ENCODE measurements at places on chromosomes 11 and 22.

- DNase-seq = no peak
Observed at GRCh38 chr22:43305806-43306205, 37.4 kb downstream of the SCUBE1 start.

DNA sequence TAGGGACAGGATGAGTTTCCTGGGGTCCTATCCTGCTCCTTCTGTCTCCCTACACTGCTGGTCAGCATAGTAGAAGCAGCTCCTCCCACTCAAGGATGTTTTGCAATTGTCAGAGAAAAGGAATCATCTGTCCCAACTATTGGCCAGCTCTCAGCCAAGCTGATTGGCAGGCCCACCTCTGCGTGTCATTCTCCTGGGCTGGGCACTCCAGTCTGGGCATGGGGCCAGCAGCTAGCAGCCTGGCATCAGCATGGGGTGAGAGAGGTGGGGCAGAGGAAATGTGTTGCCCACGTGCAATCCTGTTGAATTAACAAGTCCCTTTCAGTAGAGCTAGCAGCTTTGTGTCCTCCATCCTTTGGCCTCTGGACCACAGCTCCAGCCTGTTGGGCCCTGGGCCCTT, 14.1 kb downstream of the ANKK1 start:
- peak; percentile 94 for DNase-seq

GRCh38 chr11:23423104-23423503, 562.8 kb upstream of the CCDC179 start:
- DNase-seq = peak; percentile 43

GRCh38 chr11:60766547-60766946, 9.9 kb downstream of the MS4A15 start:
- DNase-seq = no peak

- DNase-seq = no peak
Observed at GRCh38 chr11:76770642-76771445, 12.3 kb upstream of the TSKU start.

GRCh38 chr22:22721681-22722354, 77.4 kb downstream of the GGTLC2 start:
- DNase-seq = no peak

DNA sequence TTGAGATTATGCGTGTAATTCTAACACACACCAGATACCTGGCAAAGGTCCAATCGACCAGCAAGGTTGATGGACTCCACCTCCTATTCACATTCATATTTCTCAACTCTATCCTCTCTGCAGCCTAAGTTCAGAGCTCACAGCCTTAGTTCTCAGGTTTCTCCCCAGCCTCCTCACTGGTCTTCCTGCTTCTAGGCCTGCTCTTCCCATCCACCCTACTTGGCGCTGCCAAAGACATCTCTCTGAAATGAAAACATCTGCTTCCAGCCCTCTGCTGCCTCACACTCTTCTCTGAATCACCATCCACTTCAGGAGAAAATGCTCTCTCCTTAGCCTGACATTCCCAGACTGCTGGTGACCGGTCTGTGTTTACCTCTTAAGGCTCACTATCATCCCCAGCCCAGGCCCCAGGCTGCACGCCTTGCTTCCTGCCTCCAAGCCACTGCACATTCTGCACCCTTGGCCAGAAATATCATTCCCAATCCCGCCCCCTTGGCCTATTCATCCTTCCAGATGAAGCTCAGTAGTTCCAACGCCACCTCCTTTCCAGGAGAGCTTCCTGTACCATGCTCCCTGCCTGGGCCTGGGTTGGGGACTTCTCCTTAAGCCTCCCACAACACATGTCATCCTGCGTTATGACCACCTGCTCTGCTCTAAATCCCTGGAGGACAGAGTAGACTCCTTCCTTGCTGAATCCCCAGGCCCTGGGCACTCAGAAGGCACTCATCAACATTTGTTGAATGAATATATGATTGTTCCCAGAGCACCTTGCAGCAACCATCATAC, 3.5 kb downstream of the ARRB1 start:
- no peak for DNase-seq

GRCh38 chr22:50224071-50224470, 20.8 kb downstream of the TUBGCP6 start:
- DNase-seq = no peak

DNA sequence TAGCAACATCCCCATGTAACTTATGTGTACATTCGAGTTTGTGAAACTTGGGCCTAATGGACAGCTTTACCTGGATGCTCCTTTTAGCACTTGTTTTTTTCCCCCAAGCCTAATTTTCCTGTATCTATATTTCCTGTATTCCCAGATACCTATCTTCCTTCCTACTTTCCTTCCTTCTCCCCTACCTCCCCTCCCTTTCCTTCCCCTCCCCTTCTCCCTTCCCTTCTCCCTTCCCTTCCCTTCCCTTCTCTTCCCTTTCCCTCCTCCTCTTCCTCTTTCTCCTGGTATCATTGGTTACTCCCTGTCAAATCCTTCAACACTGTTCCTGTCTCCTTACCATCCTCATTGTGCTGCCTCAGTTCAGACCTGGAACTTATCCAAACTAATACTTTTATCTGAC, 111.8 kb downstream of the HIPK3 start:
- no peak for DNase-seq

DNA sequence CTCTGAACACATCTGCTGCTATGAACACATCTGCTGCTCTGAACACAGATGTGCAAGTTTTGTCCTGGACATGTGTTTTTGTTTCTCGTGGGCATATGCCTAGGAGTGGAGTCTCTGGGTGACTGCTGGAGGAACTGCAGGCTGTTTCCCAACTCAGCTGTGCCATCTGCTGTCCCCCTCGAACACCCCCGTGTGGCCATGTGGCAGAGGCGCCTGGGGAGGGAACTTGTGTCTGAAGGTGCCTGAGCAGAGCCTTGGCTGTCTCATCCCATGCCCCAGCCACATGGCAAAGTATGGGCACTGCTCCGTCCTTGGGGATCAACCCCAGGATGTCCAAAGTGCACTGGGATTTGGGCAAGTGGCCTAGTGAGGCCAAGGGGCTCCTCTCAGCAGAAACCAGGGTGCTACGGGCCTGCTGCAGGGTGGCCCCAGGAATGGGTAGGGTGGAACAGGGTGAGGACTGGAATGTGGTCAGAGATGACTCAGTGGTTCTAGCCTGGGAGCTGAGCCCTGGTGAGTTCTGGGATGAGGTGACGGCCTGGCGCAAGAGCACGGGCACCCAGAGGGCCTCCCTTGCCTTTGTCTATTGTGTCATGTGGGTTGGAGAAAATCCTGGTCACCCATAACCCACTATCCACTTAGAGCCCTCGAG, 14.7 kb downstream of the GATD1 start:
- peak; percentile 32 for DNase-seq

- DNase-seq = no peak
Observed at GRCh38 chr11:122363296-122363695, 247.3 kb upstream of the BLID start.

- no peak for DNase-seq
Observed at GRCh38 chr11:98964146-98964545, 56.6 kb upstream of the CNTN5 start.

DNA sequence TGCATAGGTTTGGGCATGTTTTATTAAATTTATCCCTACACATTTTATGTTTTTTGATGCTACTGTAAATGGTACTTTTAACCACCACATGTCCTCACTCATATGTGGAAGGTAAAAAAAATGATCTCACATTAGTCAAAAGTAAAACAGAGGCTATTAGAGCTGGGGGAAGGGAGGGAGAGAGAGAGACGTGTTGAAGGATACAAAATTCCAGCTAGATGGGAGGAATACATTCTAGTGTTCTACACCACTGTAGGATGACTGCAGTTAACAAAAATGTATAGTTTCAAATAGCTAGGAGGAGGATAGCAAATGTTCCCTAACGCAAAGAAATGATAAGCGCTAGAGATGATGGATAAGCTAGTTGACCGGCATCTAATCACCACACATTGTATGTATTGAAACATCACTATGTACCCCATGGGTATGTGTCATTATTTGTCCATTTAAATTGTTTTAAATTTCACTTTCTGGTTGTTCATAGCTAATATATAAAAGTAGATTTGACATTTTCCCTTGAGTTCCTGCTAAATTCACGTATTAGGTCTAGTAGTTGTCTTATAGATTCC, 9.9 kb upstream of the GNB1L start:
- DNase-seq = no peak

- no peak for DNase-seq
Observed at GRCh38 chr22:19291218-19291579, 320 bp downstream of the CLTCL1 start.

- DNase-seq = no peak
Observed at GRCh38 chr22:16721961-16722360, 103.2 kb downstream of the XKR3 start.

GRCh38 chr11:82405421-82405820, 328.2 kb downstream of the FAM181B start:
- no peak for DNase-seq

DNA sequence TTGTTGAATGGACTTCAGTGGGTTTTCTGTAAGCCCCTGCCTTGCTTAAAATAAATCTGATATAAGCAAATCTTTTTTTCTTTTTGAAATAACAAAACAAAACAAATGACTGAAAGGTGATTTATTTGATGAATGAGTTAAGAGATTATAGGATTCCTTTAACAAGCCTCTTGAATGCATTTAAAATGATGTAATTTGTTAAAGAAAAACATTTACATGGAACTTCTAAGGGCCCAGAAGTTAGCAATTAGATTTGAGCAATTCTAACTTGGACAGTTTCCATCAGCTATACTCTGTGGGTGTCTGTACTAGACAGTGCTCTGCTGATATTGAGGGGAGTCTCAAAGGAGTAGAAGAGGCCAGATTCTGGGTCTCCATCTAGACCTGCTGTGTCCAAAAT, 143.5 kb upstream of the RAG2 start:
- DNase-seq = no peak

- DNase-seq = peak; percentile 17
Observed at GRCh38 chr22:42171417-42171816, 40.8 kb upstream of the CYP2D6 start.

DNA sequence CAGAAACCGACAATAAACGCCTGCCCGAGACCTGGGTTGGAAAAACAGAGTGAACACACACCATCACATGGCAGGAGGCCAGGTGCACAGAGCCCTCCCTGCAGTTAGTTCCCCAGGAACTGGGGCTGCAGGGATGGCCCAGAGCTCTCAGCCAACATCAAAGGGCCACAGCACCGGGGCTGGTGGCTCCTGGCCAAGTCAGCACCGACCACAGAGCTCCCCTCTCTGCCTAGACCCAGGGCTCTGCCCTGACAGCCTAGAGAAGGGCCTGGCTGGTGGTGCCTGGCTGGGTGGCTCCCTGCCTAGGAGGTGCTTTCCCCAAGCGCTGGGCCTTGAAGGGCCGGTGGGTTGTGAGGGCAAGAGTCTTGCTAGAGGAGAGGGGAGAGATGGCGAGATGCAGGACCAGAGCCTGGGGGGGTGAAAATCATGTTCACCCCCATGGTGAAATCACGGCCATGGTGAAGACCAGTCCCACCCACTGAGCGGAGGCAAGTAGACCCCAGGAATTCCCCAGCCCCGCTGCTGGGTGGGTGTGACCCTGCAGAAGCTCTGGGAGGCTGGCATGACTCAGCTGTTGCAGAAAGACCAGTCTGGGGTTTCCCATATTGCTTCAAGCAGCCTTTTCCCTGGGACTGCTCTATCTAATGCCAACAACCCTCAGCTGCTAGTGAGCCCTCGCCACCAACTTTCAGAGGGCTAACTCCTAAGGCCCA, 7.2 kb upstream of the BID start:
- no peak for DNase-seq

DNA sequence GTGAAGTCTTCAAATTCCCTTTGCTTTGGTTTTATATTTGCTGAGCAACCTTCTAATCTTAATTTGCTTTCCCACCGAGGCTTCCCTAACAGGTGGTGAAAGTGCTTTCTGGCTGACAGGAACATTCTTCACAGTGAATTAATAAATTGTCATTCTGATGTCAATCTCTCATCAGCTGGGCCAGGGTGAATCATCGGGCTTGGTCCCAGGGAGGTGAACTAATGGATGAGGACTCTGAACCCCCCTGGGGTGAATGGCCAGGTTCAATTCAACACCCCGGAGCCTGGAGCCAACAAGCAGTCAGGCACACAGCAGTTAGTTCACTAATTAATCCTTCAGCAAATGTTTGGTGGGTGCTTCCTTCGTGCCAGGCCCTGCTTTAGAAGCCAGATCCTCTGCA, 155.4 kb upstream of the PDGFD start:
- DNase-seq = peak; percentile 2

GRCh38 chr11:125192183-125192582, 27.6 kb downstream of the PKNOX2 start:
- no peak for DNase-seq

GRCh38 chr11:62433141-62433903, 14.5 kb downstream of the SCGB1A1 start:
- peak; percentile 34 for DNase-seq

DNA sequence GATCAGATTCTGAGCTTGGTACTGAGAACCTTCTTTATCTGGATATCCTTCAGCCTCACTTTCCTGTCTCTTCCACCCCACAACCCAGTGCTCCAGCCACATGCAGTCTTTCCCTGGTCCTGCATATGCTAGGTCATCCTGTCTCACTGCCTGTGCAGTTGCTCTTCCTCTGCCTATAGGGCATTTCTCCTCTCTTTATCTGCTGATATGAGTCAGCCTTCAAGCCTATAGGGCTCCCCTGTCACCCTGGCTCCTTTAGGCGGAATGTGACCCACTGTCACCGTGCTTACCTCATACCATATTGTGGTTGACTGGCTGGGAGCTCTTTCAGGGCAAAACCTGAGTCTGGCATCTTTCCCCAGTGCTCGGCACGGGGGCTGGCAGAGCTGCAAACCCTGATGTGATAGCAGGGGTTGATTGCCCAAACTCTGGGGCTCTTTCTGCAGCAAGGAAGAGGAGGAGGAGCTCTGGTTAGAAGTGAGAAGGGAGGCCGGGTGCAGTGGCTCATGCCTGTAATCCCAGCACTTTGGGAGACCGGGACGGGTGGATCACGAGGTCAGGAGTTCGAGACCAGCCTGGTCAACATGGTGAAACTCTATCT, 26.3 kb downstream of the MEI1 start:
- DNase-seq = no peak

GRCh38 chr11:82577246-82577645, 156.4 kb downstream of the FAM181B start:
- DNase-seq = no peak

DNA sequence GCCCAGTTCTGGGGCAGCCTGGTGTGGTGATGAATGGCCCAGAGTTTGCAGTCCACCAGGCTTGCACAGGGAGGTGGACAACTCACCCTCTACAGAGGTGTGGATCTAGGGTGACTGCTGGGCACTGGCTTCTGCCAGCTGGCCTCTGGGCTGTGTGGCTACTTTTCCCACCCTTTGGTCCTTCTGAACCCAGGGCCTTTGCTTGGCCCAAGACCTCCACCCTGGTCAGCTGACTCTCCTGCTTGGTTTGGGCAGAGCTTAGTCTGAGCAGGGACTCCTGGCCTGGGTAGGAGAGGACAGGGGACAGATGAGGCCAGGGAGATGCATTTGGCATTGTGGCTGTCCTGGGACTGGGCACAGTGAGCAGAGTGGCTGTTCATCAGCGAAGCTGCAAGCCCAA, 83.0 kb upstream of the SHANK2 start:
- no peak for DNase-seq

DNA sequence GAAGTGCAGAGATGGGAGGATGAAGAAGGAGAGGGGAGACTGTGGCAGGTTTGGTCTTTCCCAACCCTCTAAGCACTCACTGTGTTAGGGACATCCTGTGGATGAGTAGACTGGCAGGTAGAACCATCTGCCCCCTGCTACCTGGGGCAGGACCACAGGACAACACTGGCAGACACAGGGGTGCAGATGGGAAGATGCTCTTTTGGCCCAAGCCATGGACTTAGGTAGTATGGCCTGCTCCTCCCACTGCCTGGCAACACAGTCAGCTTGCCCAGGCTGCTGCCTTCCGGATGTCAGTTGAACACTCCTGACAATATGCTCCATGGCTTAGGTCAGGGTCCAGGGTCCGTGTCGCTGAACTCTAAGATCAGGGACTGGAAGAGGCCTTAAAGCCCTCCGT, 140.7 kb upstream of the NAV2 start:
- no peak for DNase-seq

- no peak for DNase-seq
Observed at GRCh38 chr11:44097821-44098220, 2.3 kb downstream of the EXT2 start.
